ENCODE measurements at places on chromosomes 4 and X. TPM values are rescaled to one million over a fixed set of nuclear protein-coding genes. Genes with fewer than 3 reads are reported as not detected.

AMTN gene
- total RNA-seq: 0.51 TPM

REPS2 gene
- 11.3 TPM for total RNA-seq

GSPT2 gene
- total RNA-seq: 7.8 TPM

HTN3 gene
- not detected for total RNA-seq

ANAPC4 gene
- 32.8 TPM for total RNA-seq

DNA sequence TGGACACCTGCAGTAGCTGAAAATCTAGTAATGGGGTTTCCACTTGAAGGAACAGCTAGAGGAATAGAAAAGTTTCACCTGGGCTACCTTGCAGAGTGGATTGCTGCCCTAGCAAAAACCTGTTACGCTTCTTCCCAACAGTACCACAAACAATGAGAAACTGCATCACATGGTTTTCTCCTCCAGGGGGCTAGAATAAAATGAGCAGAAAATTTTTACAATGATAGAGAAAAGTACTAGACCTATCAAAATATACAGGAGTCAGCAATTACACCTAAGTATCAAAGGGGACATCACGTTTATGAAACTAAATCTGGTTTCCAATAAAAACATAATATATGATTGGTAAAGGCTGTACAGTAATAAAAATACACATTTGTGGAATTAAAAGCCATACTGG lies 423.1 kb upstream of the PITX2 start:
- no peak for DNase-seq

DNA sequence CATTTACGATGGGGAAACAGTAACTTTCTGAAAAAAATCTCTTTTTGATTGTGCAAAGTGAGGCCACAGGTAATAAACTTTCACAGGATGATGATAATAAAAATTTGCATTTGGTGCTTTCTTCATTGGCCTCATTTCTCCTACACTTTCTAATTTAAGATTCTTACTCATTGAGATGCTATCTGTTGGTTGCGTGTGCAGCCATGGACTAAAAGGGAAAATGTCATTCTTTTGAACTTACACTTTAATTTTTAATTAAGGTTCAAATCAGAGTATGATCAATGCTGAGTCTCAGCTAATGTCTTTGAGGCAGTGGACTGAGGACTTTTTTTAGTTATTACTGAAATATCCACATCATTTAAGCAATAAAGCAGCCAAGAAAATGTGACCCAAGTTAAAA lies 87.6 kb downstream of the SEL1L3 start:
- no peak for DNase-seq

DNA sequence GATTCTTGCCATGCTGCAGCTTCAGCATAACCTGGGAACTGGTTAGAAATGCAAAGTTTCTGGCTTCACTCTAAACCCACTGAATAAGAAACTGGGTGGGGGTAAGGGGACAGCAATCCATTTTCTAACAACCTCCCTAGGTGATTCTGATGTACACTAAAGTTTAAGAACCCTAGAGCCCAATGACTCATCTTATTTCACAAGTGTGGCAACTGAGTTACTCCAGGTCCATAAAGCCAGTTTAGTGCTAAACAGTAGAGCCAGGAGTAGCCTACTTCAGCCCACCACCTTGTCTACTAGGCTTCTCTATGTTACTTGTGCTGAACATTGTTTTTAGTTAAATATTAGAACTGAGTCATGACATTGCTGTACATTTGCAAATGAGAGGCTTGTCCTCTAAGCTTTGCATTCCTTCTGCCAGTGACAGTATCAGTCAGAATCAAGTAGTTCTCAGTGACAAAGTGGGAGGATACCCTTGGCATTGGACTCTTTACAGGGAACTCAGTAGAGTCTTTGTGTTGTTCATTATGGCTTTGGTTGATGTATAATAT lies 518.0 kb downstream of the RPA4 start:
- no peak for DNase-seq

DNA sequence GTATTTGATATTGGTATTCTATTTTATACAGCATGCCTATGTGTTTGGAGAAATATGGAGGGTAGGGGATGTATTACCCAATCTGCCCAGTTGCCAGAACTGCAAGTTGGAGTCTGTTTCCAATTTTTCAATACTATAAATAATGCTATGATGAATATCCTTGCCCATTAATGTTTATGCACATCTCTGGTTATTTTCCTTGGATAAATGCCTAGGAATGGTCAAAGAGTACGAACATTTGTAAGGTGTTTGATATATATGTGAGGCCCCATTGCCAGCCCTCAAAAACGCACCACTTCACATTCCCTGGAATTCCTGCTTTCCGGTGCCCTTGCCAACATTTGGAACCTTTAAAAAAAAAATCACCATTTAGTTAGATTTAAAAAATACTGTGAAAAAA lies 34.3 kb downstream of the CLDN34 start:
- DNase-seq: no peak
